ENCODE measurements at places on chromosomes 12 and 14.

DNA sequence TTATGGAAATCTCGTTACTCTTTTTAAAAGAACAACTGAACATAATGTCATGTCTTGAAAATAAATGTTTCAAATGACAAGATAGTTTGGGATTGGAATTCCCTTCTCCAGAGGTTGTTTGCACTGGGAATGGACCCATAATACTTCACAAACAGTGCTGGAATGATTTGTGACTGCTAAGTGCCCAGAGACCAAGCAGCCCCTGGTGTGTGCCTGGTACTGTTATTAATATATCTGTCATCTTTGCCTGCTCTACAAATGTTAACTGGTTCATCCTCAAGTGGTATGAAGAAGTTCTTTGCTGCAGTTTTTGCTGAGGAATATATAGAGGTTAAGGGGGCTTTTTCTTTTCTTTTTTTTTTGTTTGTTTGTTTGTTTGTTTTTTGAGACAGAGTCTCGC lies 64.9 kb upstream of the DACT1 start:
- no peak for DNase-seq

- no peak for DNase-seq
Observed at GRCh38 chr14:102507857-102508312, 1.7 kb downstream of the ANKRD9 start.

GRCh38 chr12:93378998-93379325 lies 1.2 kb downstream of the NUDT4 start:
- DNase-seq: no peak

DNA sequence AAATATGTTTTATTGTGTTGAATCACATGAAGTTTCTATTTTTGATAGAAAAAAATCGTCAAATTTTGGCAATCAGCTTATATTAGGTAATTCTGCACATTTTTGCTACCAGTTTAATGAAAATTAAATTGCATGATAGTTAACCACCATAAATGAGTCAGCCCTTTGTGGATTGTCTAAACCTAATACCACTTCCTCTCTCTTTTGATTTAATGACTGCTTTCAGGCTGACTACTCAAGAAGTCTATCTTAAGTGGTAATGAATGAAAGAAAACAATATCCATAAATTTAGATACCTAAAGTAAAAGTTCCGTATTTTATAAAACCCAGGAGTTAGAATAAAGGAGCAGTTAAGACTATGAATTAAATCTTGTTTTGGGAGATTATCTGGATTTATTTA lies 450.5 kb downstream of the TMEM117 start:
- no peak for DNase-seq

GRCh38 chr14:49972131-49972671 lies 79.3 kb downstream of the ARF6 start:
- DNase-seq: no peak

DNA sequence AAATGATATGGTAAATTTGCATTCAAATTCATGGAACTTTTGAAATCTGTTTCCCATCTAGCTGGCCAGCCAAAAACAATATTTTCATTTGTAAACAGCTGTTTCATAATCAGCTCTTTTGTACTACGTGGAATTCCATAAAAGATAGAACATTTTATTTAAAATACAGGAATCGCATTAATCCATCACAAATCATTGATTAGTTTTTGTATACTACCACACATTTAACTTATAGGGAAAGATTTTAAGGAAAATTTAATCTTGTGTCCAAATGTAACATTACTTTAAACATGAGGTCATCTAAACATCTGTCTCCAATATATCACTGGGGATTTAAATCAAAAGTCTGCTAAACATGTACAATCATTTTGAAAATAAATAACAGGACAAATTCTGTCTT lies 33.5 kb downstream of the SLC25A21 start:
- no peak for DNase-seq

DNA sequence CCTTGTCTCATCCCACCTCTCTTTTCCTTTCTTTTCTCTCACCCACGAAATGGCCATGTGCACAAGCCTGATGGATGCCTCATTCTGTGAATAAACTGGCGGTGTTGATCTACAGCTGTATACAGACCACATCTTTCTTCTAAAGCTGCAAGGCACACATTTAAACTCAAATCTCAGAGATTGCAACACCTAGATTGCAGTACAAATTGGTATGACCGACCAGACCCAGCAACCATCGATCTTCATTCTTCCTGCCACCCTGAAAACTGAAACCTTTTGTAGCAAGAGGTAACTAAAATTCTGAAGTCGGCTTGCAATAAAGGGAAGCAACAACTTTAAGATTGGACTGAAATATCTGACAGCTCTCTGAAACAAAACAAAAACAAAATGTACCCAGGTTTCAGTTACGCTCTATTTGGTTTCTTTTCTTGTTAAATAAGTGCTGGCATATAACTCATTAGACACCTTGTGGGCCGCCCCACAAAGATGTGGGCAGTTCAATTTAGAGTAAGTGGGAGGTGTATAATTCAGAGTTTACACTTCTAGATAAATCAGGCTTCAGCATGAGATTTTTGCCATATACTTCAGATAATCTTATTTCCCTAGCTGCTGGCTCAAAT lies 390.0 kb upstream of the NOVA1 start:
- DNase-seq: no peak

DNA sequence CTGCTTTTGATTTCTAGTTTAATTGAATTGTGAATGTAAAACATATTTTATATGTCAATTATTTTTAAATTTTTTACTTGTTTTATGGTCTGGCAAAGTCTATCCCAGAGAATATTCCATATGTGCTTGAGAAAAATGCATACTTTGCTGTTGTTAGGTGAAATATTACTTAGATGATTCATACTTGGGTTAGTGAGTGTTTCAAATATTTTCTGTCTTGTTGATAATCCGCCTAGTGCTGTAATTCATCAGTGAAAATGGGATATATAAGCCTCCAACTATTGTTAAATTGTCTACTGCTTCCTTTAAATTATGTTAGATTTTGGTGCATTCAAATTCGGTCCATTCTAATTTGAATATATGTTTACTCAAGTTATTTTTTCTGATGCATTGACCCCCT lies 395.5 kb downstream of the LRFN5 start:
- no peak for DNase-seq

DNA sequence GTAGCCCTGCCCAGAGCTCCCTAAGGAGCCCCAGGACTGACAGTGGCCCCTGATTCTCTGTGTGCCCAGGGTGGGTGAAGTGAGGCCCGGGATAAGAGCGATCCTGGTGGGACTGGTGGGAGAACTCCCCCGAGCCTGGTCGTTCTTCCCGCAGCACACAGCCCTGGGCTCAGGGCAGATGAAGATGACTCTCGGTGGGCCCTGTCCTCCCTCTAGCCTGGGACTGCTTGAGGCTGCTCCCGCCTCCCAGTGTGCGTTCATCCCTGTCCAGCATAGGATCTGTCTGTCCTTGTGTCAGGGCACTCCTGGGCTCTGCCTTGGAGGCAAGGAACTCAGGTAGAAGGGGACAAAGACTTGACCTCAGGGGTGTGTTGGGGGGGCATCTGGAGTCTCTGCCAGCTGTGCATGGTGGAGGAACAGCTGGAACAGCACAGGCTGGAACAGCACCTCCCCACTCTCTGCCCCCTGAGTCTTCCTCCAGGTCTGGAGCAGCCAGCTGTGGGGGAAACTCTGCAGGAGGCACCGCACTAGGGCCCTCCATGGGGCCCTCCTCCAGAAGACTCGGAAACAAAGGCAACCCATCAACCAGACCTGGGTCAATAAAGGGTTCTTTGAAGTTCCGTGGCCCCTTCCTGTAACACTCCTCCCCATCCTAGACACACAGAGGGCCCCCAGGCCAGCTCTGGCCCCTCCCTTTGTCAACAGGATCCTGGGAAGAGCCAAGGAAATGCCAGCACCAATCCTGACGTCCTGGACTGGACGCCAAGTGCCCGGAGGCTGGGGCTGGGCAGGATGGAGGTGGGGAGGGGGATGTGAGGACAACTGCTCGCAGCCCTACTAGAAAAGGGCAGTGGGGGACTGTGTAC lies 15.9 kb downstream of the FAIM2 start:
- no peak for DNase-seq

- no peak for DNase-seq
Observed at GRCh38 chr14:75064205-75064567, 362 bp upstream of the ACYP1 start.

DNA sequence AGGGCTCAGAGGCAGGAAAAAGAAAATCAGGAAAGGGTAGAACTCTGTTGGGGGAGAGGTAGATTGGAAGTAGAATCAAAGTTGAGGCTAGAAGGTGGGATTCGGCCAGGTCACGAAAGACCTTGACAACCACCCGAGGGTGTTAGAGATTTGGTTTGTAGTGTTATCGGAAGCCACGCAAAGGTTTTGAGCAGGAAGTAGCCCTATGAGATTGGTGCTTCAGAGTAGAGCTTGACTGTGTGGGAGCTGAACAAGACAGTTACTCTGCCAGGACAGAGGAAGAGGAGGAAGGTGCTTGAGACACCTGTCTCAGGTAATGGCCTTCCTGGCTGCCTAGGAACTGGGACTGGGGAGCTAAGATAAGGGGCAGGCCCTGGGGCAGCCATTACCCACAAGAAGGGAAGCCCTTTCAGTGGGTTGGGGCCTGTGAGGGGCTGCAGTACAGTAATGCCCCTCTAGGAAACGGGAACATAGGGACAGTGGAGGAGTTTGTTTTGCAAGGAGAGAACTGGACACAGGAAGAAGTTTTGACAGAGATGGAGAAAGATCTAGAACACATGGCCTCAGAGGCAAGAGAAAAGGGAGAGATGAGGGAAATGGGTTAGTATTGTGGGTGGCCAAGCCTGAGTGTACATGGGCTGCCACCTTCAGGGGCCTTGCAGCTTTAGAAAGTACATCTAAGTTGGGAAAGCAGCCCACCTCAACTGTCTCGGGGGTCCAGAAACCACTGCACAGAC lies 73.5 kb downstream of the RIN3 start:
- DNase-seq: no peak

GRCh38 chr12:50055831-50056638 lies 1.4 kb upstream of the ASIC1 start:
- no peak for DNase-seq

- DNase-seq: no peak
Observed at GRCh38 chr12:91387461-91388134, 205.0 kb upstream of the DCN start.

GRCh38 chr12:71300772-71301675 lies 138.6 kb upstream of the LGR5 start:
- no peak for DNase-seq

DNA sequence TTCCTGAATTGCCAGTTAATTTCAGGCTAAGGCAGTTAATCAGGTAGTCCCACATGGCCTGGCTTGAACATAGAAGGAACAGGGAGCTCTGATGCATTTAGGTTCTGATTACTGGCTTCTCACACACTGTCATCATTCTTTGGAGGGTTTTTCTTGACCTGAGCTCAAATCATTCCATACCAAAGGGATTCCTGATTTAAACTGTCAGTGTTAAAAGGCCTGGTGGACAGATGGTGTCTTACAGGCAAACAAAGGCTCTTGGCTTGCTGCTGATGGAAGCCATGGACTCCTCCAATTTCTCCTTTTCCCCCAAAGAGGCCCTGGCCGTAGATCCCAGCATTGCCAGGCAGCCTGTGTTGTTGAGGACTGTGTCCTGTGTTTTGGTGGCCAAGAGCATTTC lies 30.2 kb downstream of the CACNA1C start:
- no peak for DNase-seq

GRCh38 chr14:34668111-34668510 lies 38.2 kb upstream of the SNX6 start:
- no peak for DNase-seq

DNA sequence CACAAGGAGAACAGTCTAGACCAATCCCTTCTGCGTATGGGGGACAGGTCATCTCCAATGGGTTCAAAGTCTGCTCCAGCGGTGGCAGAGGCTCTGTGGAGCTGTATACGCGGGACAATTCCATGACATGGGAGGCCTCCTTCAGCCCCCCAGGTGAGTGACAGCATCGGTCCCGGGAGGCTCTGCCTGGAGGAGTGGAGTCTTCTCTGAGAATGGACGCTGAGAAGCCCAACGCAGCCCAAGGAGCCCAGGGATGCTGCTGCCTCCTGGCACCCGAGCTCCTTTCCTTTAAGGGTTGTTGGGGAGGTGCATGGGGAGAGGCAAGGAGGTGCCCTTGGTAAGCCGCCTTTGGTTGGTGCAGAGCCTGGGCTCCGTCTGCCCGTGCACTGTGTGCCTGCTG lies 28.2 kb downstream of the ADGRD1 start:
- no peak for DNase-seq

DNA sequence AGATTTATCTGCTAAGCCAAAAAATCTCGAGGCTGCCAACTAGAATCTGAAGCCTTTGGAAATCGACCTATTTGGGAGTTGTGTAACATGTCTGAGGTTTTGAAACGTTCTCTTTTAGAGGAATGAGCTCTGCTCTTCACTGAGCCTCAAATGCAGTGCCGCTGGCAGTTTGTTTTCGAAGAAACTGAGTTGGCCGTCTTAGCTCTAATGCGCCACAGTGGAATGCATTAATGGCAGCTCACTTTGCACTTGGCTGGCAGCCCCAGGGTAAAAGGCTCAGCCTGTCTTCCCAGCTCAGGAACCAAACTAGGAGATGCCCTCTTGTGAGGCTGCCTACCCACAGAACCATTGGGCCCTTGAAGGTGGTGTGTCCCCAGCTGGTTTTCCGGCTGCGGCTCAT lies 53.8 kb downstream of the SFSWAP start:
- no peak for DNase-seq

- DNase-seq: no peak
Observed at GRCh38 chr12:93500667-93501066, 33.4 kb downstream of the MRPL42 start.

DNA sequence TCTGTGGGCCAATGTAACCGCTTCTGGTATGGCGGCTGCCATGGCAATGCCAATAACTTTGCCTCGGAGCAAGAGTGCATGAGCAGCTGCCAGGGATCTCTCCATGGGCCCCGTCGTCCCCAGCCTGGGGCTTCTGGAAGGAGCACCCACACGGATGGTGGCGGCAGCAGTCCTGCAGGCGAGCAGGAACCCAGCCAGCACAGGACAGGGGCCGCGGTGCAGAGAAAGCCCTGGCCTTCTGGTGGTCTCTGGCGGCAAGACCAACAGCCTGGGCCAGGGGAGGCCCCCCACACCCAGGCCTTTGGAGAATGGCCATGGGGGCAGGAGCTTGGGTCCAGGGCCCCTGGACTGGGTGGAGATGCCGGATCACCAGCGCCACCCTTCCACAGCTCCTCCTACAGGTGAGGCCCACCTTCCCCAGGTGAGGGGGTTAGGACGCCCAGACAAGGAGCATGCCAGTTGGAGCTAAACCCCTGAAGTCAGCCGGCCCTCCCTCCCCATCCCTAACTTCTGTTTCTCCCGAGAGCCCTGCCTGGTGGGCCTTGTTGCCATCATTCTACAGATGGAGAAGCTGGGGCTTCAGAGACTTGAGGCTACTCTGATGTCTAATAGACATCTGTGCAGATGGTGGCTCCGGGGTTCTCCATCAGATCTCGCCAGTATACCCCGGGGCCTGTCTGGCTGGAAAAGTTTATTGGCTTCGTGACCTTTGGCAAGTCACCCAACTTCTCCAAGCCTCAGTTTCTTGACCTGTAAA lies 25.3 kb downstream of the PAPLN start:
- no peak for DNase-seq

GRCh38 chr14:60573943-60574495 lies 65.1 kb downstream of the SIX6 start:
- DNase-seq: no peak

DNA sequence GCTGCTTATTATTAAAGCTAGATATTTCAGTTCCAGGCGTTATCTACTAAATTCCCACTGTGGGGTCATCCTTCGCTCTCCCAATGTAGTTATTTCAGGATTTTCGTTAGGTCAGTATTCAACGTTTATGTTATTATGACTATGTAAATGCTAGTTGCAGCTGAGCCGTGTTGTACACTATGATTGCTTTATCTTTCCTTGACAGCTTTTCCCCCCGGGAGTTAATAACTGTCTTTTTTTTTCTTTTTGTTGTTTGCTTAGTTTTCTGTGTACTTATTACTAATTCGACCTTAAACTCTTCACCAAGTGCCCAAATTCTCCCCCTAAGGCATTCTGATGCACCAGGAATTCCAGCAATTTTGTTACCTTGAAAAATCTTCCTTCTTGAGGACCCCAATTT lies 48.5 kb downstream of the SUDS3 start:
- no peak for DNase-seq

All from NT2/D1 (cell line).